ENCODE measurements at places on chromosomes 16 and 17.

GRCh38 chr17:19904924-19905323 lies 37.2 kb upstream of the ULK2 start:
- DNase-seq, result no peak

GRCh38 chr16:50371936-50372595 lies 3.3 kb upstream of the BRD7 start:
- DNase-seq, result peak; percentile 62

GRCh38 chr16:56974549-56975300 lies 13.0 kb downstream of the CETP start:
- DNase-seq, result no peak

GRCh38 chr16:86899757-86900156 lies 321.4 kb downstream of the FOXL1 start:
- DNase-seq, result no peak

DNA sequence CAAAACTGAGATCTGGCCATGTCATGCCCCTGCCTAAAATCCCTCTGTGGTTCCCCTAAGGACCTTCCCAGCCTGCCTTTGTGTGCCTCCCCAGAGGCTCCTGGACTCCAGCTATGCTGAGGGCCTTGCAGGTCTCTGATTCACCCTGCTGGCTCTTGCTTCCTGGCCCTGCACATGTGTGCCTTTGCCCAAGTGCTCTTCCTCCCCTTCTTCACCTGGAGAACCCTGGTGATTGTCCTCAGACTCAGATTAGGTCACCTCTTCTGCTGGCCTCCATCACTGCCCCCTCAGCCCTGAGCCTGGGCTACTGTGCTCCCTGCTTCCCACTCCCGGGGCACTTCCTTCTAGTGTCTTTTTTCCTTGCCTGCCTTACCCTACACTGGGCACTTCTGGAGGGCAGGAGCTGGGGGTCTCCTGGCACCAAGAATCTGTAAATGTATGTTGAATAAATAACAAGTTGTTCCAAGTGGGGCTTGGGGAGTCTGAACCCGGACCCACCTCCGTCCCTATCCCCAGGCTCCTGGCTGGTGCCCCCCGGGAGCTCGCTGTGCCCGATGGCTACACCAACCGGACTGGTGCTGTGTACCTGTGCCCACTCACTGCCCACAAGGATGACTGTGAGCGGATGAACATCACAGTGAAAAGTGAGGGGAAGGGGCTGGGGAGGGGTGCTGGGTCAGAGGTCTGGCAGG lies 7.8 kb downstream of the ITGA3 start:
- no peak for DNase-seq

- DNase-seq, result peak; percentile 51
Measured at GRCh38 chr16:11793840-11794239, 3.2 kb downstream of the ZC3H7A start.

DNA sequence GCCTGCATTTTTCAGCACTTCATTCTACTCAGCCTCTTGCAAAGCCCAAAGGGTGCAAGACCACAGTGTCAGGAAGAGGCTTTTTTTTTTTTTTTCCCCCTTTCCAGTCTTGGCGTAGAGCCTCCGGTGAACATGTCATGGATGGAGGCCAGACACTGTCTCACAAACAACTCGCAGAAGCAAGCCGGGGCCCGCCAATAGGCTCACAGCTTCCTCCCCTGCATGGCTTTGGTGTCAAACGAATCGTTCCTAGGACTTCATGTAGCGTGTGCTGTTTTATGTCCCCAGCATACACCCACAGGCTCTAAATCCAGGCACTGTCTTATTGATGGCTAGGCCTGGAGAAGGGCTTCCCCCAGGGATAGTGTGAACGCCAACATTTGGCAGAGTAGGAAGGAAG lies 457.7 kb upstream of the MAF start:
- peak; percentile 88 for DNase-seq

- no peak for DNase-seq
Measured at GRCh38 chr17:66633317-66633965, 201.5 kb upstream of the CACNG5 start.

DNA sequence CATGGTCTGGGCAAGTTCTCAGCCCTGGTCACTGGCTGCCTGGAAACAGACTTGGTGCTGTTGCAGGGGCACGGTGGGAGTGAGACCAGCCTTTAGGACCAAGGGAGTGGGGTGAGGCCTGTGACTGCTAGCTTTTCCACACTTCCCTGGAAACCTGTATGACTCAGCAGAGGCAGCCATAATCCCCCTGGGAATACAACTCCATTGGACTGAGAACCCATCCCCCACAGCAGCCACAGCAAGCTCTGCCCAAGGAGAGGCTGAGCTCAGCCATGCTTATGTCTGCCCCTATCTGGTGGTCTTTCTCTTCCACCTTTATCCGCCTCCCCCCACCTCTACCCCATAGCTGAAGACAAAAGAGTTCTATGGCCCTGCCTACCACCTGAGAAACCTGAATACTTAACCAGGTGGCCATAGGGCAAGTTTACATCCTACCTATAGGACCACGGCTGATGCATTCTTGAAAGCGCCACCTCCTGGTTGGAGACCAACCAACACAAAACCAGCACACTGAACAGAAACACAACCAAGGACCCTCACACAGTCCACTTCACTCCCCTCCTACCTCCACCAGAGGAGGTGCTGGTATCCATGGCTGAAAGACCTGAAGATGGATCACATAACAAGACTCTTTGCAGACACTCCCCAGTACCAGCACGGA lies 816.2 kb upstream of the SOX9 start:
- DNase-seq, result no peak

DNA sequence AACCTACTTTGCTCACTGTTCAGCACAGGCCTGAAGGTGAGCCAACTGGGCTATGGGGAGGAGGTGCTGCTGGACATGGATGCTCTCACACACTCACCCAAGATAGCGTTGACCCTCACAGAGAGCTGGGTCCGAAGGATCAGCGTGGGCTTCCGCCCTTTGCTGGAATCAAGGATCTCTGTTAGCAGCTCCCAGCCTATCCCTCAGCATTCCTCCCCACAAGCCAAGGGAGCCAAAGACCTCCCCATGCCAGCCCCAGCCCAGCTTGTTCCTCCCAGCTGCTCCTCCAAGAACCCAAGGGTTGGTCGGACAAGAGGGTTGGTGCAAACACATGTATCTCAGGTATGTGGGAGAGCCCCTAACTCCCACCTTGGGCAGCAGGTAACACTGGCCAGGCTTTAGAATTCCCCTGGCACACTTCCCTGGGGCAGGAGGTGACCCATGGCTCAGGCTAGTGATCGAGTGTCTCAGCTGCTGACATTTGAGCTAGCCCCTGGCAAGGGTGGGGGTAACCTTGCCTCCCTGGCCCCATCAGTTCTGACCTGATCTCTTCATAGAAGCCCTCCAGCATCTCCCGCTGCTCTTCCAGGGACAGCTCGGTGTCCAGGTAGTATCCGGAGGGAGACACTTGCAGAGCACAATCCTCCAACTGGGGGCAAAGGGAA lies 8.3 kb downstream of the FHOD1 start:
- no peak for DNase-seq

- peak; percentile 45 for DNase-seq
Measured at GRCh38 chr17:72515291-72516065, 394.7 kb downstream of the SOX9 start.

GRCh38 chr17:48244814-48245213 lies 137.2 kb downstream of the SNX11 start:
- DNase-seq, result no peak

DNA sequence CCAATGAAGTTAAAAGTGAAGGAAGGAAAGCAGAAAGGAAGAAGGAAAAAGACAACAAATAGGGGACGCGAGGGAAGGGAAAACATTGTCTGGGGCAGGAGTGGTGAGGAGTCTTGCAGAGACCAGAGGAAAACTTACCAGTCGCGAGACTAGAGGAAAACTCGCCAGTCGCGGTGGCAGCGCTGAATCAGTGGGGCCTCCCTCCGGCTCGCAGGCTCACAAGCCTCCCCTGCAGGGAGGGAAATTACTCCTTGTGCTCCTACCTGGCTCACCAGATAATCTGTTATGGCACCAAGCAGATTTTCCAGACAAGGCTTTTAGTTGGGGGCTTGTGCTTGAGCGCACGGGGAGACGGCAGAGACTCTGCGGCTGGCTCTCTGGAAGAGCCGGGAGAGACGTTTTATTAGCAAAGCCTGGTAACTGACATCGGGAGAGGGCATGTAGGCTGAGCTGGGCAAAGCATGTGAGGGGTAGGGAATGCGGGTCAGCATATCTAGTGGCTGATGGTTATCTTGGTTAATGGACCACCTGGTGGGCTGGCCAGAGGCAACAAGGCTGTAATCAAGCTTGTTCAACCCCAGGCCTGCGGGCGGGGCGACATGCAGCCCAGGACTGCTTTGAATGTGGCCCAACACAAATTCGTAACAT lies 37.1 kb downstream of the LCMT1 start:
- DNase-seq, result no peak

DNA sequence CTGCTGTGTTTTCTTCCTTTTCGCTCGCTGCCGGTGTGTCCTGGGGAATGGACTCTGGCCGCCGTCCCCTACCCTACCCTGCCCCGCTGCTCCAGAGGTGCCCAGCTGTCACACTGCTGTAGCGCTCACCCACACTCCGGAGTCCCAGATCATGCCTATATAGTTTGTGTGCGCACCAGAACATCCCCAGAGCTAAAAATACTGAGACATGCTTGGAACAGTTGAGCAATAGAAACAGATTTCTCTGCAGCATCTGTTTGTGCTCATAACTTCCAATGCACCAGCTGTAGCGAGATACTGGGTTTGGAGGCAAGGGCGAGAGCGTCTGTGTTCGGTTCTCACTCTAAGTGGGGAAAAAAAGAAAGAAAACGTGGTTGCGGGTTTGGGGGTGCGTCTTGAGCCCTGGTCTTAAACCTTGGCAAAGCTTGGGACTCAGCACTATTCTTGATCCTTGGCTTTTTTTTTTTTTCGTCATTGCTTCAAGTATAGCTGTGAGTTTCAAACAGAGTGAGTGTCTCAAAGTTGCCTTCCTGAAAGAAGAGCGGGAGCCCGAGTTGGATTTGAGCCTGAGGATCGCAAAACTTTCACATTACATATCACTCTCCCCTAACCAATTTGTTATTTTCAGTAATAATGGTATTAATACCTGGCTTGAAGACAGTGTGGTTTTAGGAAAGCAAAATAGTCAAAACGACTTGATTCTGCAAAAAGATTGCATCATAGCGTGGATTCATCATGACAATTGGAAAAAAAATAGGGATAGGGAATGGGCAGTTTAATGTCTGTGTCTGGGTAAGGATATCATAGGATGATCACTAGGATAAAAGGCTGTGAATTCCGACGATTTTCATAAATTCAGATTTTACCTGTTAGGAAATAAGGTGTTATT lies 621 bp downstream of the KCNJ2 start:
- DNase-seq, result peak; percentile 81

- DNase-seq, result peak; percentile 32
Measured at GRCh38 chr17:28807925-28808634, 34.5 kb downstream of the FAM222B start.

GRCh38 chr17:33381201-33381600 lies 88.1 kb upstream of the ASIC2 start:
- peak; percentile 47 for DNase-seq
